ENCODE measurements at places on chromosomes 5 and 9.

GRCh38 chr9:91714020-91714806, 235.8 kb downstream of the ROR2 start:
- DNase-seq, result no peak

DNA sequence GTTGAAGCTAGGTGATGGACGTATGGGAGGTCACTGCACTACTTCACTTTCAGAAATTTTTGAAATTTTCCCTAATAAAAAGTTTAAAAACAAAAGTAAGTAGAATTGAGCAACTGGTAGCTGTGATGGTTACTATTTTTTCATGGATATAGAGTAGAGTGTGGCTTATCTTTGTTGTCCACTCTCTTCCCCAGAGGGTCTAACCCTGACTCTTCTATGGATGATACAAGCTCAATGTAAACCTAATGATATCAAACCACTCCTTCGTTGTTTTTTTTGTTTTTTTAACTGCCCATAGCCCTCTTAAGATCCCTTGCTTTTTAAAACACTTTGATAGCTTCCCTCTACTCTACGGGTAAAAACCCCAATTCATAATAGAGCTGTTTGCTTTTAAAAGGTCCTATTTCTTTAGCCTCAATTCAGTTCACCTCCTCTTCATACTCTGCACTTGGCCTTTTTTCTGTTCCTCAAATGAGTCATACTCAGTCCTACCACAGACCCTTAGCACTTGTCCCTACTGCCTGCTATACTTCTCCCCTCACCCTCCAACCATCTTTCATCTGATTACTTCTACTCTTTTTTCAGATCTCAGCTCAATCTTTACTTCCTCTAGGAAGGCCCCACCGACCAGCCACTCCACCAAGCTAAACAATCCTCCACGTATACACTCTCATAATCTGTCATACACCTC, 2.6 kb downstream of the HDAC3 start:
- no peak for DNase-seq

DNA sequence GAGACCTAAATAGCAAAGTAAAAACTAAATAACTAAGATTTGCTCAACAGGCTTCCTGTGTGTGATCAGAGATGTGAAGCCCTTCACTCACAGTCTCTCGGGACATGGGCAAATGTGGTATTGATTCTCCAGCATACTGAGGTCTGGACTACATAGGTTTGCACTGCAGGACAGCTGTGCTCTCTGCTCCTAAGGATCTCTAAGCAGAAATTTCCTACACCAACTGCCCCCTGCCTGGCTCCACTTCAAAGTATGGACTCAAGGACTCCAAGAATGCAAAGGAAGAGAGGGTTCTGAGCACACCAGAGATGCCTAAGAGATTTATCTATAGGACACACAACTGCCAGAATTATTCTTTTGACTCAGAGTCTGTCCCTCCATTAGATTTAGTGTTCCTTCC, 487.2 kb downstream of the SEMA5A start:
- DNase-seq, result no peak

GRCh38 chr9:135299239-135299590, 180.4 kb upstream of the PPP1R26 start:
- DNase-seq, result no peak

DNA sequence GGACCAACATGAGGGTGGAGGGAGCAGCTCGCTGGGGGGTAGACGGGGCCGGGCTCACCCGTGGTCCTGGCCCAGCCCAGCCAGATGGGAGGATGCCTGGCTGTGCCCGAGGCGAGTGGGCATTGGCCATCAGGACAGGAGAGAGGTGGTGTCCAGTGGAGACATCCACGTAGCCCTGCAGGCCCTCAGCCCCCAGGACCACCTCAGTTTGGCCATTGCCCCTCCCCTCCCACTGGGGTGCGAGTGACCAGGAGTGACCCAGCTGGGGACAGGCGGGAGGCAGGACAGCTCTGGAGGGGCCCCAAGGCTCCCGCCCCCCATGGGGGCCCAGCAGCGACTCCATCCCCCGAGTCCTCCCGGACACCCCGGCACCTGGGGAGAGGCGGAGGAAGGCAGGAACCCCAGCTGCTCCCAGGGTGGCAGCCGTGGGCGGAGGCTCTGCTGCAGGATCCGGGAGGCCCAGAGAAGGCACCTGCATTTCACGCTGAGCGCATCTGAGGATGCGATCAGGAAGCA, 8.3 kb downstream of the NOXA1 start:
- no peak for DNase-seq

DNA sequence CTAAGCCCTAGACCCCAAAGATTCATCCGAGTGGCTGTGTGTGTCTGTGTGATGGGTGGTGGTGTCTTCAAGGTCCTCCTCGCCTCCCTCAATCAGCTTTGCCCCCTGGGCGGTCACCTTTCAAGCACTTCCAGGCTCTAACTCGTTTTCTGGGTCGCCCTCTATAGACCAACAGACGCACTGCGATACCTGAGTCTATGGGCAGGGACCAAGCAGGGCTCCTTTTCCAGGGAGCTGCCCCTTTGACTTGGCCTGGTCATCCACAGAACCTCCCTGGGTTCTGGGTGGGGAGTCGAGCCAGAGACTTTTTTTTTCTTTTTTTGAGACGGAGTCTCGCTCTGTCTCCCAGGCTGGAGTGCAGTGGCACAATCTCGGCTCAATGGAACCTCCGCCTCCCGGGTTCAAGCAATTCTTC, 1.1 kb downstream of the SLC27A4 start:
- DNase-seq, result peak; percentile 46

DNA sequence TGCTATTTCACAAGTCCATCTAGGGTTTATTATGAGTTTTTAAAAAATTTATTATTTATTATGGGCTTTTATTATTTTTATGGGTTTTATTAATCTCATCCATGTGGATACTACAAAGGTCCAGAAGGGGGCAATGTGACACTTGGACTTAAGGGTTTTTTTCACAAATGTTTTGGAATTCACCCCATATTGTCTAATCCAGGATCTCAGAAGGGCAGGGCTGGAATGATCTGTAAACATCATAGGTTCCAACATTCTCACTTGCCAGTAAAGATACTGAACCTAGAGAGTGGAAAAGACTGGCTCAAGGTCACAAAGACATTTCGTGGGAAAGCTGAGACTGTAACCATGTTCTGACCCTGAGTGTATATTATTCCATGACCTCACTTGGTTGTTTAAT, 35.6 kb downstream of the NIM1K start:
- DNase-seq, result no peak

DNA sequence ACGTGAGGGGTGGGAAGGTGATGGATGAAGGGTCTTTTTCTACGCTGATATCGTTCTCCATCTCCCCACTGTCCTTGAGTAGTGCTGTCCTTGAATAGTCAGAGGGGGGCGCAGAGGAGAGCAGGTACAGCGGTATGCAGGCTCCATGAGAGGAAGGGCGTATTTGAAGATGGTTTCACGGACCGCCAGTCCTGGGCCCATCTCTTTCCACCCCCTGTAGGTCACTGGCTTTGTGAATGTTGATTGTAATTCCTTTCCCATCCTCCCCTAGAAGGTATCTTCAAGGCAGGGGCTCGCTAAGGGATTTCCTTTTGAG, 40.8 kb upstream of the DAB2IP start:
- DNase-seq, result no peak

DNA sequence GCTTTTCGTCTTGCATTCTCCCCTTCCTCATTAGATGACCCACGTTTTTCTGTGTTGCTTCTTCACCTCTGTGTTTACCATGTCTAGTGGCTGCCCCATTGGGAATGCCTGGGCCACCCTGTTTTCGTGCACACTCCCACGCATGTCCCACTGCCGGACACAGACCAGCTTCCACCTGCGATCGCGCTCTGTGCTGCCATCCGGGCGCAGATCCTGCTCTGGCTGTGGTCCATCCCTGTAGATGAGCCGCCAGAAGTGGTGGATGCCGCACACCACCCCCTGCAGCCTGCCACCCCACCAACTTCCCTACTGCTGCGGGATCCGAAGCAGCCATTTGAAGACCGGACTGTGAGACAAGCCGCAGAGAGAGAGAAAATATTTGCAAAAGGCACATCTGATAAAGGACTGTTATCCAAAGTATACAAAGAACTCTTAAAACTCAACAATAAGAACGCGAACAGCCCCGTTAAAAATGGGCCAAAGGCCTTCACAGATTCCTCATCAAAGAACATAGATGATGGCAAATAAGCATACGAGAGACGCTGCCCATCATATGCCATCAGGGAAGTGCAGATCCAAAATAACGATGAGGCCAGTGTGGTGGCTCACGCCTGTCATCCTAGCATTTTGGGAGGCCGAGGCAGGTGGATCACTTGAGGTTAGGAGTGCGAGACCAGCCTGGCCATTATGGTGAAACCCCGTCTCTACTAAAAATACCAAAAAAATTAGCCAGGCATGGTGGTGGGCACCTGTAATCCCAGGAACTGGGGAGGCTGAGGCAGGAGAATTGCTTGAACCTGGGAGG, 163.7 kb downstream of the COL23A1 start:
- no peak for DNase-seq

GRCh38 chr9:71446473-71447411, 321.6 kb downstream of the CEMIP2 start:
- DNase-seq, result no peak

GRCh38 chr9:72029986-72030385, 30.4 kb downstream of the C9orf57 start:
- no peak for DNase-seq

GRCh38 chr9:82930116-82930515, 132.8 kb downstream of the RASEF start:
- DNase-seq, result no peak

All from activated B cell treated with CpG ODN at 0.5 μM for 24 hours (primary cell).